ENCODE measurements at places on chromosomes 7 and 10.
A peak's percentile ranks its signal among the peaks of the same experiment; 100 is the strongest.

DNA sequence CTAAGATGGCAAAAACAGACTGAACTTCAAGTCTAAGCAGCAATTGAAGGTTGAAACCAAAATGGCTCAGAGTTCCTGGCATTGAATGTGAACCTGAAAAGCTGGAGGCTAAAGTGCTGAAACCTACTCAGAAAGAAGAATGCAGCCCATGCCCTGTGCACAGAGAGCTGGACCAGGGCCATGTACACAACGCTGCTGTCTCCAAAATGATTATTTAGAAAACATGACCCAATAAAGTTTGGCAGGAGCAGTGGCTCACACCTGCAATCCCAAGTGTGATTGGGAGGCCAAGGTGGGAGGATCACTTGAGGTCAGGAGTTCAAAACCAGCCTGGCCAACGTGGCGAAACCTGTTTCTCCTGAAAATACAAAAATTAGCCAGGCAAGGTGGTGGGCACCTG is 158.9 kb downstream of the AKR1D1 start:
- no peak for DNase-seq

- no peak for DNase-seq
Measured at GRCh38 chr10:12657489-12657888, 308.1 kb downstream of the CAMK1D start.

DNA sequence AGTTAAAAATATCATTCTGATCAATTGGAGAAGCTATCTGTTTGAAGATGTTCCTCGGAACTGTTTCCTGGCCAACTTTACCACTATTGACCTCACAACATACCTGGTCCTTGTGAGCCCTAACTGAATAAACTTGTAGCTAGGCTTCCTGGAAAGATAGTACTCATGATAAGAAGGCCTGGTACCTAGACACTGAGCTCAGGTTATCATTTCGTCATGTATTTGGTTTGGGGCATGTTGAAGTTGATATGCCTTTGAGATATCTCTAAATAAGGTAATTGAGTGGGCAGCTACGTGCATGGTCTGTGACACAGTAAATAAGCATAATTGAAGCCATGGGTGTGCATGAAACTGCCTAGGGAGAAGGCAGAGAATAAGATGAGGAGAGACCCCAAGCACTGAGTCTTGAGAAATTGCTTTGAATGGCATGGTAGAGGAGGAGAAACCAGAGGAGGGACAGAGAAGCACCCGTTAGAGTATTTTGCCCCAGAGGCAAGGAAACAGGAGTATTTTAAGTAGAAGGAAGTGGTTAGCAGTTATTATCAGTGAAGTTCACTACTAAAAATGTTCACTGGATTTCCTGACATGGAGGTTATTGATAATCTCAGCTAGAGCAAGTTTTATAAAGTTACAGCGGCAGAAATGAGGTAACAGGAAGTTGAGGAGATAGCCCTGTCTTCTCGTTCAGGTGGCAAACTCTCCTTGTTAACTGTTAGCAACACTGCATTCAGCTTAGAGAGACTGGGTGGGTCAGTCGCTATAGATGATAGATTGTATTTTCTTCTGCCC is 55.6 kb downstream of the CC2D2B start:
- no peak for DNase-seq

- peak; percentile 94 for DNase-seq
Measured at GRCh38 chr10:17023386-17024298, 106.0 kb downstream of the CUBN start.

DNA sequence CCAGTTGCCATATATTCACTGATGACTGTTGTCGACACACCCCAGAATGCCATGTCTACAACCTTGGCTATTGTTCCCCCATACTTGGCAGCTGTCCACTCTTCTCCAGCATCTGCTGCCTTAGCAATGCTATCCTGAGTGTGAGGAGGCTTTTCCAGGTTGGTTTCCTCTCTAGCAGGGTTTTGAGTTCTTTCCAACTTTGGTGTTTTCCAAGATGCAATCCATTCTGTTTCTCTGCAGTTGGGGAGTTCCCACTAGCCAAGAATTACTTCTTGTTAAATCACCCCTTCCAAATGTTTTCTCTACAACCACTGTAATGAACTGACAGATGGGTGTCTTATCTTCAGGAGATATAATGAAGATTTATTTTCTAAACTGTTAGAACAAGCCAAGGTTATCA is 617.4 kb downstream of the CCSER2 start:
- DNase-seq: no peak

- no peak for DNase-seq
Measured at GRCh38 chr10:35377050-35377728, 40.9 kb downstream of the CCNY start.

DNA sequence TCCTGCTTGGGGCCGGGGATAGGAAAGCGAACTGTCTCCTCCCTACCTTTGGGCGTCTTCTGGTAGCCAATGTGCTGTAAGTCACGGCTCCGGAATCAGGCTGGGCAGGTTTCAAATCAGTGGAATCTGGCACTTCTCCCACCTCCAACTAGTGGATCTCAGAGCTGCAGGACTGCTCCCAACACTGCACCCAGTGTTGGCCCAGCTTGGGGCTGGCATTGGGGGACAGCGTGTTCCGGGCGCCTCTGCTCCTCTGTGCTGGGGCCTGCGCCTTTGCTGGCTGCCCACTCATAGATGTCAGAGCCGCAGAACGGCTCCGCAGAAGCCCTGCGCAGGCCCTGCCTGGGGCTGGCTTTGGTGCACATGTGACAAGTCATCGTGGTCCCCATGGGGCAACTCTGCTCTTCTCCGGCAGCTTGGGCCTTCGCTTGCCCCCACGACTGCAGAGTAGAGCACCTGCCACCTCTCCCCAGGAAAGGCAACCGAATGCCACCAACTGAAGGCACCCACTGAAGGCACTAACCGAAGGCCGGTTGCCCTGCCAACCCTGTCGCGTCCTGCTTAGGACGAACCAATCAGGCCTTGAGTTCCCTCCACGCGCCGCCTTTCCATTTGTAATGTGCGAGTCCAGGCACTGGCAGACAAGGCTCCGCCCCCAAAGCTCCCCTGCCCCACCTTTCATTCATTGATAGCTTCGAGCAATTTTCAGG is 85.5 kb upstream of the ABI1 start:
- DNase-seq: no peak

GRCh38 chr10:15515202-15515601 is 144.1 kb upstream of the FAM171A1 start:
- DNase-seq: no peak

- no peak for DNase-seq
Measured at GRCh38 chr10:1272079-1272776, 216.0 kb downstream of the WDR37 start.

- DNase-seq: no peak
Measured at GRCh38 chr7:88545663-88546062, 213.8 kb upstream of the ZNF804B start.

DNA sequence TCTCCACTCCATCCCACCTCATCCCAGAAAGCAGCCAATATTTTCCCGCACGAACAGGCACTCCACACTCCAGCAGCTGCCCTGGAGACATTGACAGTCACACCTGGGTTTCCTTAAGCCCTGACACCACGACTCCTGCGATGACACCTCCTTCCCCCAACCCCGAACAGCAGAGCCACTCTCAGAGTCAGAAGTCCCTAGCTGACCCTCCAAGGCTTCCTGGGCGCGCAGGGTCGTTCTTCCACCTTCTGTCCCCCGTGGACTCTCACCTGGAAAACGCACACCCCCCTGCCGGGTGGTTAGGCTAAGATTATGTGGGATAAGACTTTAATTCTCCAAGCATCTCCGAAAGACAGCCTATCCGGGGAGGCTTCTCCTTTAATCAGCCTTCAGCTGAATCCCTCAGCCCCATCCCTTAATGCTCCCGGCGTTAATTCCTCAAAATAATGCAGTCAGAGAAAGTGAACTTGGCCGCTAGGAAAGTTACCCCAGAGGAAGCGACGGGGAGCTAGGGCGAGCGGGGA is 1.1 kb downstream of the DENND11 start:
- DNase-seq: no peak

- DNase-seq: no peak
Measured at GRCh38 chr7:28755255-28755654, 202.9 kb downstream of the TRIL start.

DNA sequence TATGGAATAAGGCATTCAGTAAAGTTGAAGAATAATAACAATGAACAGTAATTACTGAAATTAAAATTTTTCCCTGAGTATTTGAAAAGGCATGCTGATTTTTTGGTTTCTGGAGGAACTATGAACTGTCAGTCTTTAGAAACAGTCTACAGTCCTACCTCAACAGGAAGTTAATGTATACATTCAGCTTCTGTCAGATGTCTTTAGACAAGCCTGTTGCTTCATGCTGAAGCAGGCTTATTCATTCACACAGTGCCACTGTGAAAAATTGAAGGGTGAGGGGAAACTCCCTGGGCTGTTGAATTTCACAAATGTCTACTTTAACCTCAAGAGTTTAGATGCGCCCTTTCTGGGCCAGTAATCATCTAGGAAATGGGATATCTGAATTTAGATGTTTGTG is 3.5 kb downstream of the NRF1 start:
- peak; percentile 45 for DNase-seq

DNA sequence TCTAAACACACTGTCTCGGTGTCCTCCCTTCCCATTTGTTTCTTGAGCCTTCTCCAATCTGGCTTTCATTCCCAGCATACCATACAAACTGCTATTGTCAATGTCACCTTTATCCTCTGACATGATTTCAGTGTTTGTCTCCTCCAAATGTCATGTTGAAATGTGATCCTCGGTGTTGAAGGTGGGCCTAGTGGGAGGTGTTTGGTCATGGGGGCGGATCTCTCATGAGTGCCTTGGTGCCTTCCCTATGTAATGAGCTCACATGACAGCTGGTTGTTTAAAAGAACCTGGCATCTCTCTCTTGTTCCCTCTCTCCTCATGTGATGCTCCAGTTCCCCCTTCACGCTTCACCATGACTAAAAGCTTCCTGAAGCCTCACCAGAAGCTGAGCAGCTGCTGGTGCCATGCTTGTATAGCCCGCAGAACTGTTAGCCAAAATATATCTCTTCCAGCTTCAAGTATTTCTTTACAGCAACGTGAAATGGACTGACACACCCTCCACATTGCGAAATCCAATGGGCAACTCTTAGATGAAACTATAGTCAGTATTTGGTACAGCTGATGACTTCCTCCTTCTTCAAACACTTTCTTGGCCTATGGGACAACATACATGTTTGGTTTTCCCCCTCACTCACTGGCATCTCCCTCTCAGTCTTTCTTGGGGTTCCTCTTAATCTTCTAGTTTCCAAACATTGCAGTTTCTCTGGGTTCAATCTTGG is 27.8 kb downstream of the RNLS start:
- no peak for DNase-seq

DNA sequence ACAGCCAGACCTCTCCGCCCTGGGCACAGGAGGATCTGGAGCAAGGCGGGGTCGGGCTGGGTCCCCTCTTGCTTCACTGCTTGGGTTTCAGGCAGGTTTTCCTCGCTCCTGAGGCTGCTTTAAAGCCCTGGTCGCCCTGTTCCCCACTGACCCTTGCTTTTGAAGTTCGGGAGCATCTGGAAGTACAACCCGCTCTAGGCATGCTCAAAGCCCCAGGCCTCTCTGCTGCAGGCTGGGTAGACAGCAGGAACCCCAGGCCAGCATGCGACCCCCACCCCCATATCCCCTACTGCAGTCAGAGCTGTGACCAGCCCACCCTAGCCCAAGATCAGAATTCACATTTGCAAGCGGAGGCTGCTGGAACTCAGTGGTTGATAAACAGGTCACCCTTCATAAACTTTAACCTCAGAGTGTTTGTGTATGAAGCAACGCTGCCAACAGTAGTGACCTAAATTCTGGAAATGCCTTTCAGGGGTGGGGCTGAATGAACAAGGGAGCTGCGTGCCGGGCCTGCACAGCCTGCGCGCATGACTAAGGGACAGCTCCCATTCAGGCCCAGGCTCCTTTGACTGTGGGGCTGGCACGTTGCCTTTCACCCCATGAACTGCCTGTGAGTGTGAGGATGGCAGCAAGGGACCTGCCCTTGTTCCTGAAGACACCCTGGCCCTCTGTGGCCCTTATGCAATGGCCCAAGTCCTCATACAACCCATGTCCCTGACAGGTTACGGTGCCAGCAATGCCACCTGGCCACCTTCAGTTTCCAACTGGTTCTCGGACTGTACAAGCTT is 52.5 kb downstream of the PROSER2 start:
- no peak for DNase-seq

Measured in bone marrow (tissue), 2 donors.